ENCODE measurements at places on chromosomes 12 and 14.
A peak's percentile ranks its signal among the peaks of the same experiment; 100 is the strongest.

- no peak for DNase-seq
Observed at GRCh38 chr14:37179896-37180502, 7.6 kb upstream of the SLC25A21 start.

- no peak for DNase-seq
Observed at GRCh38 chr12:52389313-52390207, 4.1 kb upstream of the KRT84 start.

DNA sequence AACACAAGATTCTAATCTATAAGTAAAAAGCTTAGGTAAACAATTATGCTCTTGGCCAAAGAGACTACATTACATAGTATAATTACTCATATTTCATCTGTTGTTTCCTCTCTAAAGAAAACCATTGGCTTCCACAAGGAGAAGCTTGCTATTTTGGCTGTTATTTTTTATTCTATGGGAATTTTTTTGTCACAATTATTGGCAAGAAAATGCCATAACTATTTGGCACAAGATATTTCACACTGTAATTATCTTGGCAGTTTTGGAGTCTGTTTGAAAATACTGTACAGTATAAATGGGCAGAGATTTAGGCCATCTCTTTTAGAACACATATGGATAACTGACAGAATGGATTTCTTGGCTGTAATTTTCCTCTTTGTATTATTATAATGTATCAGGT is 51.2 kb downstream of the KCNH5 start:
- DNase-seq: no peak

GRCh38 chr14:68785534-68786490 is 7.1 kb downstream of the ZFP36L1 start:
- peak; percentile 56 for DNase-seq

DNA sequence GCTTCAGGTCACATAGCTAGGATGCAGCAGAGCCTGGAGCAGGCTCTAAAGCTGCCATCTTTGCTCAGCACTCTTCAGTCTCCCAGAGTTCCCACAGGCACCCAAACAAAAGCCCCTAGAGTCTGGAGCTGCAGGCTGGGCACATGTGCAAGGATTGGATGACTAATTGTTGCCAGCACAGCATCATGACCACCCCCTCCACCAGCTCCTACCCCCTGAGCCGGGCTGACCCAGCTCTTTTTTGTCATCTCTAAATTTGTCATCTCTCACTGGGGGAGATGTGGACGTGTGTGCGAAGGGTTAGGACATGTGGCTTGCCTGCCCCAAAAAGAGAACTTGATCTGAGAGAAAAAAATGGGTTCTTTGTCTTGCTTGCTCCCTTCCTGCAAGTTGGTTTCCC is 4.3 kb upstream of the MMP19 start:
- no peak for DNase-seq

- no peak for DNase-seq
Observed at GRCh38 chr14:77290705-77291104, 19.7 kb upstream of the NGB start.

DNA sequence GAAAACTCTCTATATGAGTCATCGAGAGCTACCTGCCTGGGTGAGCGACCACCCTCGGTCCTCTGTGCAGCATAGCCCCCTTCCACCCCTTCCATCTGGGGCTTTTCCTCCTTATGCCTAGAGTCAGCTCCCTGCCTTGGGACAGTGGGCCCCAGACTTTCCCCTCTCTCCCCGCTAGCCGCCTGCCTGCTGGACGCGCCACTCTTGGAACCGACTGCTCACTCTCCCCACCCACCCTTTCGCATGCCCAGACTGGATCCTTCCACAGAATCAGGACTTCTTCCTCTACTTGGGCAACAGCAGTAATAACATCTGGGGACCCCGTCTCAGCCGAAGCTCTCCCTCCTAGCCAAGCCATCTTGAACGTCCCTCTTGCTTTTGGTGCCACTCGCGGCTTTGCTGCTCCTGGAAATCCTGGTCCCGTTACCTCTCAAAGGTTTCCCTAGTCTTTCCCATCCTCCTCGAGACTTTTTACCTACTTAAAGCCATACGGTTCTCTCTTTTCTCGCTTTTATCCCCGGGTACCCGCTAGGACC is 671 bp downstream of the ESYT1 start:
- peak; percentile 65 for DNase-seq
